Activated CD4-positive, CD25-positive, alpha-beta regulatory T cell (primary cell): ENCODE measurements at places on chromosomes 2 and 18.
A peak's percentile ranks its signal among the peaks of the same experiment; 100 is the strongest.

DNA sequence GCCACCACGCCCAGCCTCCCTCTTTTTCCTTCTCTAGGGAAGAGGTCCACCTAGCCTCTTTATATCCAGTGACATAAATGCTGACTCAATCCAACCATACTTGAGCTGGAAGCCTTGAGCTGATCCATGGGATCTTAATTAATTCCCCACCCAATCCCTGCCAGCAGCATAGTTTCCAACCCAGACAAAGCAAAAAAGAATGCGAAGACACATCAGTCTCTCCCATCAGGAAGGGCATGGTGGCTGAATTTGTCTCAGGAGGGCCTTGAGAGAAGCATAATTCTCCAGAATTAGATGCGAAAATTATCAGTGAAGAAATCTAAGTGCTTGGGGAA is 22.5 kb downstream of the CASP10 start:
- no peak for DNase-seq

- DNase-seq: no peak
Observed at GRCh38 chr2:47402555-47402804, 476 bp upstream of the MSH2 start.

DNA sequence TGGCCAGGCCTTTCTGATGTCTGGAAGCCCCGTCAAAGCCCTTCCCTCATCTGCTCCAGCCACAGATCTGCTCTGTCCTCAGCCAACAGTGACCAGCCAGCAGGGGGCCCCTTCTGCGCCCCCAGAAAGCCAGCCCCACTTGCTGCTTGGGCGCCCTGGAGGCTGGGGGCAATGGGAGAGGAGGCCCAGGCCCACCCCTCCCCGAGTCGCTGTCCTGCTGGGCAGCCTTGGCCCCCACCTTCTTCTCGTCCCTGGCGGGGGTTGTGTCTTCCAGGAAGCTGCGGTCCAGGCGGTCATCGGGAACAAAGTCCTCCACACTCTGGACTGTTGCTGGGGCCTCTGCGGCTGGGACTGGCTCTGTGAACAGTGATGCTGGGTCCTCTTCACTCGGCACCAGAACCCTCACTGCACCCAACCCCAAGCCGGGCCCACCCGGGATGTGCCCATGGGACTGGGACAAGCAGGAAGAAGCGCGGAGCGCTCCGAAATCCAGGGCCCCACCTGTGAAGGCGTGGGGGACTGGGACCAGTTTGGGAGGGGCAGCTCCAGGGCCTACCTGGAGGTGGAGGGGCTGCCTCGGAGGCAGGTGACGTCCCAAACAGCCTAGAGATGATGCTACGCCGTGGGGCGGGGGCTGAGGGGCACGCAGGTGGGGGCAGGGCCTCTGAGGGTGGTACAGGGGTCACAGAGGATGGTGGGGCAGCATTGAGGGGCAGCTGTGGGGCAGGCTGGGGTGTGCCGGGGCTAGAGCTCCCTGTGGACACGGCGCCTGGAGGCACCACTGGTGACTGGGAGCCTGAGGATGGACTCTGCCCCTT is 257.6 kb downstream of the ANKRD30B start:
- no peak for DNase-seq

GRCh38 chr2:61670591-61671501 is 132.7 kb upstream of the XPO1 start:
- DNase-seq: no peak

DNA sequence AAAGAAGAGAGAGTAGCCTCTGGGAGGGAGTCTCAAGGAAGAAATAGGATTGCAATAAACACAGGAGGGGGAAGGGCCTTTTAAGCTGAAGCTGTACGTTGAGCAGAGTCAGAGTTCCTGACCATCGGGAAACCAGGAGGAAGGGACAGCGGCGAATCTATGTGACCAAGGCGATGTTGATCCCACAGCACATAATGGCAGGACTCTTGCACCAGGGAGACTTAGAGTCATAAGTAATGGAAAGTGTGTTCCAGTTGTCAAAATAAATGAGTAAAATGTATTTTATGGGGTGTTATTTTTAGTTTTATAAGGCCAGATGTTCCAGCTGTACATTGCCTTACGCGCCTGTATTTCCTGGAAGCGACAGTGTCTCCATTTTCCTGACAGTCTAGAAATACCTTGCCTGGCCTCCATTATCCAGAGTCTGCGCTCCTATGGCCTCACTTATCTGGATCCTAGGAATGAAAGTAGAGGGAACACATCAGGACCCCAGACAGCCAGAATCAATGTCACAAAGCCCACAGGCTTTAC is 152.8 kb upstream of the COPS8 start:
- DNase-seq: no peak

GRCh38 chr18:24231773-24232735 is 93.2 kb downstream of the CABYR start:
- DNase-seq: no peak

GRCh38 chr18:29083545-29083944 is 906.6 kb upstream of the CDH2 start:
- DNase-seq: no peak

DNA sequence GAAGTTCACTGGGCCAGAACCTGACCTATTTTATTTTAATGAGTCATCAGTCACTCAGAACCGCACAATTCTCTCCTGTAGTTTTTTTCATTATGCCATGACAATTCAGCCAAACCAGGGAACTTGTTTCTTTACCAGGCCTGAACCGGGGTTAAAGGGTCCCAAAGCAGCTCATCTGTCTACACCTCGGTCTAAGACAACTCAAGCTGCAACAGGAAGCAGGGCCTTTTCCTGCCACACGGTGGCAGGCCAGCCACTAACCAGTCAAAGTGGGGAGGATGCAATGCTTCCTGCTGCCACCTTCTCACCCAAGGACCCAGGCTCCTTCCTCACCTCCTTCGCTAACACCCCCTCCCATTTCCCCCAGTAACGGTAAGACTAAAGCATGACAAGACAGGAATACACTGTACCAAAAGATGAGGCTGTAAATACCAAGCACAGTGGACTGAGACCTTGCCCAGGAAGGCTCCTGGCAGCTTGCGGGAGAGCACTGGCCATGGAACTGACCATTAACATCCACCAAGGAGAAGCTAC is 56.7 kb upstream of the ACKR3 start:
- peak; percentile 28 for DNase-seq

DNA sequence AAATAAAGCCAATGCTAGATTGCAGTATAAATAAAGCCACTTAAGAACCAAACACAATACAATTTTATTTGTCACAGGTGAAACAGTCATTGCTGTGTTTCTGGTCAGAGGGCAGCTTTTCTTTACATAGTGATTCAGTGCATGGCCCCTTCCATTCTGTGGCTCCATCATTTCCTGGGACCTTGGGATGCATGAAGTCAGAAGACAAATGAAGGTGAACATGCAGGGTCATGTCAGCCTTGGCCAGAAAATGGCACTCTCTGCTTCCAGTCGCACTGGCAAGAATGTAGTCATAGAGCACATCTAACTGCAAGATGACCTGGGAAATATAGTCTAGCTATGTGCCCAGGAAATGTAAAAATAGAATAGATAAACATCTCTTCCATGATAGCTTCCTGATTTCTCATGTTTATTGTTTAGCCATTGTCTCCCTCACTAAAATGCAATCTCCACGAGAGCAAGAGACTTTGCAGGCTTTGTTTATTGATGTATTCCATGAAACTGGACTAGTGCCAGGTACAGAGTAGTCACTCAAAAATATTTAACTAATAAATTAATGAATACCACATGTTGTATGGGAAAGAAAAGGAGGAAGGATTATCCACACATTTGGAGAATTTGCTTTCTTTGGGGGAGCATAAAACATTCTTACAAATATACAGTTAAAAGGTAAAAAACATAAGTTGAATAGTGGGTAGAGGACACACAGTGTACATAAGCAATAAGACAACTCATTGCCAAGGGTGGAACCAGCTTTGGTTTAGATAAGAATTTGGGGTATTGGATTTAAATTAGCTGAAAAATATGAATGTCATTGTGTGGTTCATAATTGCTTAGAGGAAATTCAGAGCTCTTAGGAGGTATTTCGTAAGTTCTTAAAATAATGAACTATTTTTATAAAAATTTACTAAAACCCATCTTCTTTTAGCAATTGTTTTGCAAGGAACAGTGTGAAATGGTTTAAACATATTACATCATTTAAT is 343.8 kb downstream of the PID1 start:
- DNase-seq: no peak
